A549 treated with CpdA at 1 μM for 4 hours (cell line): ENCODE measurements at places on chromosomes 1 and 21. TPM values are rescaled to one million over a fixed set of nuclear protein-coding genes. Genes with fewer than 3 reads are reported as not detected.

Gene NR5A2
- total RNA-seq = 6.2 to 8.4 TPM (median 6.5 TPM) in 5 replicates

Gene NT5C1A
- total RNA-seq = not detected in 5 replicates

Gene PLA2G2F
- 0.01 TPM in 1 of 5 replicates, not detected in the others for total RNA-seq

Gene EPS8L3
- total RNA-seq = 0.87 to 1.8 TPM (median 1.2 TPM) in 5 replicates

Gene NTNG1
- total RNA-seq = not detected in 5 replicates

Gene TRIM67
- 0.16 to 0.28 TPM (median 0.21 TPM) in 5 replicates for total RNA-seq

Gene LIN9
- total RNA-seq = 7.1 to 9.0 TPM (median 7.4 TPM) in 5 replicates

Gene CLCA1
- not detected in 5 replicates for total RNA-seq

Gene TRIM46
- 1.2 to 1.6 TPM (median 1.5 TPM) in 5 replicates for total RNA-seq

Gene EPS15
- total RNA-seq = 8.8 to 16.0 TPM (median 11.2 TPM) in 5 replicates

Gene POU3F1
- 0.06 TPM in 1 of 5 replicates, not detected in the others for total RNA-seq

Gene PANK4
- 9.2 to 12.0 TPM (median 9.9 TPM) in 5 replicates for total RNA-seq

Gene HPCAL4
- total RNA-seq = 0.24 to 0.41 TPM (median 0.29 TPM) in 5 replicates

Gene TAS1R1
- 0.07 TPM in 1 of 5 replicates, not detected in the others for total RNA-seq

Gene LCE6A
- total RNA-seq = not detected in 5 replicates

Gene OXCT2
- total RNA-seq = 0.38 to 0.64 TPM (median 0.40 TPM) in 5 replicates

Gene PDC
- total RNA-seq = not detected in 5 replicates

Gene NFASC
- total RNA-seq = 1.6 to 2.3 TPM (median 2.0 TPM) in 5 replicates

Gene MRPL20
- 128 to 152 TPM (median 135 TPM) in 5 replicates for total RNA-seq

Gene HOOK1
- 0.20 to 0.34 TPM (median 0.24 TPM) in 5 replicates for total RNA-seq

Gene FCRL6
- total RNA-seq = not detected in 5 replicates

Gene NGF
- total RNA-seq = 2.3 to 4.9 TPM (median 4.0 TPM) in 5 replicates

Gene PEX11B
- total RNA-seq = 19.4 to 23.4 TPM (median 22.0 TPM) in 5 replicates

Gene OR10X1
- not detected in 5 replicates for total RNA-seq

Gene AZIN2
- 0.84 to 2.2 TPM (median 1.3 TPM) in 5 replicates for total RNA-seq

Gene ID3
- total RNA-seq = 250 to 396 TPM (median 351 TPM) in 5 replicates

Gene WDR4
- 22.9 to 32.5 TPM (median 31.3 TPM) in 5 replicates for total RNA-seq

Gene PRDM16
- total RNA-seq = 0.08 to 0.44 TPM (median 0.36 TPM) in 5 replicates

Gene TDRKH
- total RNA-seq = 5.9 to 6.9 TPM (median 6.6 TPM) in 5 replicates

Gene NCF2
- 1.9 to 3.2 TPM (median 2.3 TPM) in 5 replicates for total RNA-seq

Gene CLCA4
- total RNA-seq = not detected in 5 replicates

Gene NMNAT2
- total RNA-seq = 0.47 to 1.2 TPM (median 0.86 TPM) in 5 replicates

Gene DRAXIN
- 0.07 to 0.21 TPM (median 0.12 TPM) in 5 replicates for total RNA-seq

Gene C1orf141
- total RNA-seq = not detected in 5 replicates

Gene SAMD11
- 14.4 to 35.3 TPM (median 31.0 TPM) in 5 replicates for total RNA-seq

Gene CFAP141
- not detected in 5 replicates for total RNA-seq

Gene RAB7B
- total RNA-seq = 1.2 to 2.3 TPM (median 1.5 TPM) in 5 replicates

Gene CYP4Z1
- total RNA-seq = not detected in 5 replicates

Gene LRRC38
- total RNA-seq = not detected in 5 replicates

Gene SH3D21
- 1.3 to 3.0 TPM (median 2.1 TPM) in 5 replicates for total RNA-seq

Gene PRRX1
- total RNA-seq = 0.03 TPM in 2 of 5 replicates, not detected in the others

Gene ITLN2
- total RNA-seq = 0.16 TPM in 1 of 5 replicates, not detected in the others

Gene CLDN14
- 0.34 to 0.50 TPM (median 0.35 TPM) in 4 of 5 replicates, not detected in the other for total RNA-seq

Gene CRP
- not detected in 5 replicates for total RNA-seq

Gene E2F2
- total RNA-seq = 2.3 to 2.7 TPM (median 2.5 TPM) in 5 replicates

Gene ASAP3
- total RNA-seq = 2.4 to 3.8 TPM (median 3.1 TPM) in 5 replicates

Gene INSRR
- total RNA-seq = not detected in 5 replicates

Gene FAM3B
- total RNA-seq = 0.03 TPM in 1 of 5 replicates, not detected in the others

Gene ACTL8
- 1.2 to 1.9 TPM (median 1.7 TPM) in 5 replicates for total RNA-seq

Gene MAPKAPK2
- total RNA-seq = 61.0 to 70.9 TPM (median 65.7 TPM) in 5 replicates
